ENCODE measurements at places on chromosomes 4 and X.

- no peak for DNase-seq
Observed at GRCh38 chr4:102871772-102872171, 3.0 kb downstream of the CISD2 start.

DNA sequence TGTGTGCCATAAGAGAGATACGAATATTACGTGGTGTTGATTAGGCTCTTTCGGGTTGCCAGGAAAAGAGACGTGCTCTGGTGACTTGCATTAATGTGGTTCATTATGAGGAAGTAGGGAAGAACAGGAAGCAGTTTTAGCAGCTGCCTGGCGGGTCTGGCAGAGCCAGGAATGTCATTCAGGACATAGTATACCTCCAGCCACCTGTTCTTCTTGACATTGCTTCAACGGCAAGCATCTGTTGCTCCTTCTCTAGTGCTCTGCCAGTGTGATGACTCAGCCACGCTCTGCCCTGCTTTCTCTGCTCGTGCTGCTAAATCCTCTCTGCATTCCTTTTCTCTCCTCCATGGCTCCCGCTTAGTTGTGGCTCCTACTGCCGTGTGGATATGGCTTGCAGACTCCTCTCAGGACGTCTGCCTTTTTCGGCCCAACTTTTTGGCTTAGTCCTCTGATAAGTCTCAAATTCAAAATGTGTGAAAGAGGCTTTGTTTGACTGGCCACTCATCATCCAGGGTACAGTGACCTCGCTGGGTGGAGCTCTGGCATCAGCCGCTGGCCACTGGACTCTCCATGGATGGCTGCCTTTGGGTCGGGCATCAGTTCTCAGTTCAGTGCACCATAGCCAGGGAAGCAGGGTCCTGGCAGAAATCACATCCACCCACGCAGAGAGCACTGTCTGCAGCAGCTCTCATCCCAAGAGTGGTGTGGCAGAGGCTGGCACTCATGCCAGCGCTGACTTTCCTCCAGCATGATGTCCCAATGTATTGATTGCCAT, 89.3 kb upstream of the KLF3 start:
- no peak for DNase-seq

DNA sequence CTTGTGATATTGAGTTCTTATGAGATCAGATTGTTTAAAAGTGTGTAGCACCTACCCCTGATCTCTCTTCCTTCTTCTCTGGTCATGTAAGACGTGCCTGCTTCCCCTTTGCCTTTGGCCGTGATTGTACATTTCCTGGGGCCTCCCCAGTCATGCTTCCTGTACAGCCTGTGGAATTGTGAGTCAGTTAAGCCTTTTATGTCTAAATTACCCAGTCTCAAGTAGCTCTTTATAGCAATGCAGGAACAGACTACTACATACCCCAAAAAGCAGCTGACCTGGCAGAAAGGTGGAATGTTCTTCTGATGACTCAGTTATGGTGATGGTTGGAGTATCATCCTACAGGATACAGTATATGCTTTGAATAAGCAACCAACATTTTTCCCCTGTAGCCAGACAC, 11.4 kb upstream of the MCUB start:
- DNase-seq, result peak; percentile 70

DNA sequence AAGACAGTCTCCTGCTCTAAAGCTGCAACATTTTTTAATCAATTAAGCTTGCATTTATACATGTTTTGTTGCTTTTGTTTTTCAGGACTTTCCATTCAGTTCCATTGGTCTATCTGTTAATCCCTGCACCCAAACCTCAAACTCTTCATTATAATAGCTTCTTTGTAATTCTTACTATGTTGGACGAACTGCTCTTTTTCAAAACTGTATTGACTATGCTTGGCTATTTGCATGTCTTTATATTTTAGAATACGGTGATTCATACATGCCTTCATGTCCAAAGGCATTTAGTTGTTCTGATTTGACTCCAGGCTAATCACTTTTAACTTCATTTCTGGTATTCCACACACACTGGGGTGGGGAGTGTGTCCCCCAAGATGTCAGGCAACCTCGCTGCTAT, 14.1 kb downstream of the MAGEC1 start:
- no peak for DNase-seq

GRCh38 chrX:76148041-76148665, 24.7 kb upstream of the PBDC1 start:
- DNase-seq, result peak; percentile 51

DNA sequence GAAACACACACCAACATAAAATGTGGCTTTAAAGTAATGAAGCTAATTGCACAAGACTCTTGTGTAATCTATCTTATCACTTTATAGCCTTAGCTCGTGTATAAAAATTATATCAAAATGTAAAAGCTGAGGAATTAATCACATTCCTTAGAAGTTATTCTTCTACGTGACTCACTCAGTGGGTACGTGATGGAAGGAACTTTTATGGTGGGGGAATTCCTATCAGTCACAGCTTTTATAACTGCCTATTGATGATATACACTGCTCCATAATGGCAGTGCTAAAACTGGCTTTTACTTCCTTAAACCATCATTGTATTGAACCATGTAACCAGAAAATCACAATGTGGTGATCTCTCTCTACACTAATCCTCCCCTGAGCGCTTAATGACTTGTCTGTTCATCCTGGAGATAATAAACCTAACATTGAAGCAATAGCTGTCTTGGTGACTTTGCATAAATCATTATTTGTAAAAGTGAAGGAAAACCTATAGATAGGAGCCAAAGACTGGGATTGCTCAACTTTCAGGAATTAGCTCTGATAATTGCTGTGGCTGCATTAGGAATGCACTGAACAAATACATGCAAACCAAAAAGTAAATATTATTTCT, 276.7 kb downstream of the GBA3 start:
- DNase-seq, result no peak

DNA sequence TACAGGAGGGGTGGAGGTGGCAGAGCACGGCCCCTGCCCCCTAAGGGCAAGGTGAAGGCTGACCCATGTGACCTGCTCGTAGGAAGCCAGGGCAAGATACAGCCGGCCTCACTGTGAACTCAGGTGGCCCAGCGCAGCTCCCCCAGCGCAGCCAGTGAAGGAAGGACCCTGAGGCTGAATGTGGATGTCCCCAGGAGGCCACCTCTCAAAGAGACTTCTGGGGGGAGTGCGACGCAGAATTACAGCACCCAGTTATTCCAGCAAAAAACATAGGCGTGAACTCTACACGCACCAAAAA, 52.6 kb downstream of the ZFYVE28 start:
- no peak for DNase-seq

- peak; percentile 8 for DNase-seq
Observed at GRCh38 chr4:91058345-91058744, 931.2 kb downstream of the CCSER1 start.

DNA sequence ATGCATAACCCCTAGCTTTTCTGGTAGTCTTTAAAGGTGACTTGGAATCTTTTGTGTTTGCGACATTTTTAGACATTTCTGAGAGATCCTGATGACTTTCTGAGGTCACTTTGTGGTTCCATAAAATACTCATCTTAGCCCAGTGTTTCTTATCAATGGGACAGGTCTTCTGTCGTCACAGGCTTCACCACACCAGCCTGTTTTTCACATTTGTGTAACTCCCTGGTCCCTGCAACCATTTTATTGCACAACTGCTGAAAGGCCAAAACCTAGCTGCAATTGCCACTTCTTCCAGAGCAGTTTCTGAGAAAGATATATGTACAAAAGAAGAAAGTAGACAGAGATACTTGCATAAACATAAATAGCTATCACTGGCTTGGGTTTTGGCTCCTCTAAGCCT, 120.9 kb downstream of the IL15 start:
- peak; percentile 30 for DNase-seq

- peak; percentile 23 for DNase-seq
Observed at GRCh38 chrX:69153060-69153730, 12.1 kb downstream of the PJA1 start.

GRCh38 chr4:108036213-108036612, 46.5 kb downstream of the HADH start:
- DNase-seq, result no peak

- no peak for DNase-seq
Observed at GRCh38 chr4:57191523-57192034, 81.4 kb upstream of the IGFBP7 start.

- no peak for DNase-seq
Observed at GRCh38 chrX:52262195-52262546, 77.5 kb downstream of the MAGED4 start.

DNA sequence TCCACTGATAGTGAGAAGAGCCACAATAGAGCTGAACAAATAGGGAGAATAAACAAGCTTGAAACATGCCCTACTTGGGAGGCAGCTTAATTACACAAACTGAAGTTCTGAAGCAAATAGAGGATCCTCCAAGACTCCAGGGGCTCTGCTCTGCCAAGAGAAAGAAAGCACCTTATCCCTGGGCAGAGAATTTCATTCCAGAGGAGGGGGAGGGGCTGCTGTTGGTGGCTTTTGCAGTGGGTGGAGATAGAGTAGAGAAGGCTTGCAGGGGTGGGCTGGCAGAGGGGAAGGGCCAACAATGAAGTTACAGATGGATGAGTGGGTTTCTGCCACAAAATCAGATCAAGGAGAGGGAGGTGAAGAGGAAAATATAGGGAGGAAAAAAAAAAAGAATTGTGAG, 1.0 kb upstream of the LPAR4 start:
- DNase-seq, result no peak

DNA sequence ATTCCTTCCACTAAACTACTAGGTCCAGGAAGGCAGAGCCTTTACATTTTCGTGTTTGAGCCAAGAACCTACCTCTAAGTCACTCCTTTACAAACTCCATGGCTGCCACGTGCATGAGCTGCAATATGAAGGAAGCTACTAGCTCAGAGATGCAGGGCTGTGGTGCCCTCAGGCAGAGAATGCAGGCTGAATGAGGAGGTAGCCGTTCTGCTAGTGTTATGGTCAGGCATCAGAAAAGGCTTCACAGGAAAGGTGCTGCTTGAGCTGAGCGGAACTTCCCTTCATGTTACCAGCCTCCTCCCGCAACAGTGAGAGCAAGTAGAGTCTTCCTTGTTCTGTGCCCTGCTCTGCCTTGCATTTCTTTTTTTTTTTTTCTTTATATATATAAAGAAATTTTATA, 148.3 kb upstream of the PACRGL start:
- DNase-seq, result no peak

All from fibroblast of mammary gland (primary cell).